ENCODE measurements at places on chromosomes 1 and 21.

- DNase-seq = no peak
Observed at GRCh38 chr1:176379626-176380339, 83.2 kb upstream of the PAPPA2 start.

DNA sequence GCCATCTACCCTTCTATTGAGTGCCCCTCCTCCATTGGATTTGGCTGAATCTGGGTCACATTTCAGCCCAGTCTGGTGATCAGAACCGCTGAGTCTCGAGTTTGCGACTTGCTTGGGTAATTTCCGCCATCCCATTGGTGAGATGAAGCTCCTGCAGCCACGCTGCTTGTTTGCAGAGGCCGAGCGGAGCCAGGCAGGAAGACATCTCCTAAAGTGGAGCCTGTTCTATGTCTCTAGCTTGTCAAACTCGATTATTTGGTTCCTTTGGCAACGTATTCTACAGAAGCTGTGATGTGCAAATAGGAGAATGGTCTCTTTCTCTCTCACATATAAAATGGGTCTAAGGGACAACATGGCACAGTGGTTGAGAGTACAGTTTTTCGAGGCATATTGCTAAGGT lies 206.8 kb upstream of the PLXNA2 start:
- DNase-seq = no peak

DNA sequence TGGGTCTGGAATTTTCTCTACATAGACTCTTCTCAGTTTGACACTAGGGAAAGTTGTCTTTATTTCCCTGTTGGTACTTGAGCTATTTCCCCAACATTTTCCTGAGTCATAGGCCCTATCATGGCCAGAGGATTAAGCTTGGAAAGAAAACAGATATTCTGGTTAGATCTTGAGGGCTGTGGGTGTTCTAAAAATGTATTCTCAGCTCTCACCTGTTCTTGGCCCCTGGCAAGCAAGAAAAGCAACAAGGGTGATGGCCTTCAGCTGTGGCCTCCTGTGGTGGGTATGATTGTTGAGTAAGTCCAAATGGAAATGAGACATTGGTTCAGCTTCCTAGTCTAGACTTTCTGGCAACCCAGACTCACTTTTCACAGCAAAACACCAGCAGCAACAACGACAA lies 17.4 kb upstream of the LCE3A start:
- no peak for DNase-seq

DNA sequence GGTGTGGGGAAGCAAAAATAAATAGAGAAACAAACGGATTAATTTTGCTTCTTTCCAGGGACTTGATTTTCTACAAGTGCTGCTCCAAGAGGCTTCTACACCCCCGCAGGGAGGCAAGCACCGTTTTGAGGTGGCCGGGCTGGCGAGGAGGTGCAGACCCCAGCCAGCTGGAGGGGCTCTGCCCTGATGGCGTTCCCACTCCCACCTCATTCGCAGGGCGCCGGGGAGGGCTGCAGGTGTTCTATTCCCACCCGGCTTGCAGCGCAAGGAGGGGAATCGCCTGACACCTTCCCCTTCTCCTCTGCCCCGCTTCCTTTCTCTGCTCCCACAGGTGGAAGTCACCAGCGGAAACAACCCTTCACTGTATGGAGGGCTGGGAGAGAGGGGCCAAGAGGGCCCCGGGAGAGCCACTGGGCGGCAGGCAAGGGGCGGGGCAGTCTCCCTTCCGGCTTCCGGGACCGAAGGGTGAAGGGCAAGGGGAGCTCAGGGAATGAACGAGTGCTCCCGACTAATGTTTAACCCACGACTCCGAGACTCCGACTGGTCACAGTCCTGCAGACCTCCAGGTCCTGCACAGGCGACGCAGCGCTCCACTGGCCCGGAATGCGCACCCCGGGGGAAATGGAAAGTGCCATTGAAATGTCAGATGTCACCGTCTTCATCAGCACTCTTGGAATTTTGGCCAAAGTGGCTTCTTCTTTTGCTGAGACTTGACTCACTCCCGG lies 29.1 kb downstream of the TEX35 start:
- peak; percentile 88 for DNase-seq

DNA sequence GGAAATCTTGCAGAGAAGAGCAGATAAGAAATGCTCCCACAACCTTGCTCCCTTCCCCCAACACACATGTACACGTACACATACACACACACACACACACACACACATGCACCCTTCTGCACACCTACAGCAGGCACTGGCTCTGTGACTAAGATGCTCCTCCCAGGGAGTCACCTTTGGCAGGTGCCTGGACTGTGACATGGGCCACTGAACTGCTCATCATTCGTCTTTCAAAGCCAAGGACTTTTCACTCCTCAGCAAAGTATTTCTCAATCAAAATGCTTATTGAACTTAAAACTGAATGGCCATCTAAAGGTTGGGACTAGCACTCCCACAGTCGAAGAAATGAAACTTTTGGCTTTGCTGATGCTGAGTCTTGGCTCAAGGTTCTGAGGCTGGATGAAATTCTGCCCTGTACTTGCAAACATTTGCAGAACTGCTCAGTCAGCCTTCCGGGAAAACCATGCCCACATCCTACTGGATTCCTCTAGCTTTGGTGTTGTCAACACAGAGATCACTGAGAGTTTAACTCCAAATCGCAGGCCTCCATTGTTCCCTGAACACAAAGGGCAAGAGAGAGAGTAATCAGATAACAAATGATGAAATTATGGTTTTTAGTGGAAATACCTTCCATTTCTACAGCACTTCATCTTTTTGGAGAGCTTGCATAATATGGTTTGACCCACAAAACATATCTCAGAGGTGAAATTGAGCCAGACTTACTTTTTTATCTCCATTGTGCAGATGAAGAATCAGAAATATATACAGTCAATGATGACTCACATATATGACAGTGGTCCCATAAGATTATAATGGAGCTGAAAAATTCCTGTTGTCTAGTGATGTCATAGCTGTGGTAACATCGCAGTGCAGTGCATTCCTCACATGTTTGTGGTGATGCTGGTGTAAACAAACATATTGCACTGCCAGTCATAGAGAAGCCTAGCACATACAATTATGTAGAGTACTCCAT lies 72.4 kb upstream of the BCAR3 start:
- DNase-seq = peak; percentile 75

- no peak for DNase-seq
Observed at GRCh38 chr21:16357994-16358393, 628.2 kb downstream of the USP25 start.

GRCh38 chr1:41015897-41016470 lies 5.5 kb downstream of the SLFNL1 start:
- DNase-seq = no peak

DNA sequence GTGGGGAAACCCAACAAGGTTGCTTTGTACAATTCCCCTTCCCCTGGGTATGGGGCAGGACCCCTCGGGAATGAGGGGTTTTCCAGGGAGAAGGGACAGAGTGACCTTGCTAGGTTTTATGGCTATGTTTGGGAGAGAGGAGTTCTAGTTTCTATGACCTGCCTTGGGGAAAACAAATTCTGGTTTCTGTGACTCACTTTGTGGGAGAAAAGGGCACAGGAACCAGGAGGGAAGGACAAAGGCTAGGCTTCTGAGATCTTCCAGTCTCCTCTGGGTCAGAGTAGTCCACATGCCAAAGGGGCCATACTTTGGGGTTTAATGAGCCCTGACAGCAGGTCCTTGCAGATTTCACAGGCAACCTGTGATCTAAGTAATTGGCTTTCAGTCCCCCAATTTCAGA lies 5.5 kb upstream of the PTGER3 start:
- no peak for DNase-seq

GRCh38 chr1:93123201-93123783 lies 44.2 kb downstream of the MTF2 start:
- no peak for DNase-seq

Data from HepG2 (cell line).